Keratinocyte (primary cell): ENCODE measurements at places on chromosomes 1 and 21. TPM values are rescaled to one million over a fixed set of nuclear protein-coding genes. Genes with fewer than 3 reads are reported as not detected.
A peak's percentile ranks its signal among the peaks of the same experiment; 100 is the strongest.

DNA sequence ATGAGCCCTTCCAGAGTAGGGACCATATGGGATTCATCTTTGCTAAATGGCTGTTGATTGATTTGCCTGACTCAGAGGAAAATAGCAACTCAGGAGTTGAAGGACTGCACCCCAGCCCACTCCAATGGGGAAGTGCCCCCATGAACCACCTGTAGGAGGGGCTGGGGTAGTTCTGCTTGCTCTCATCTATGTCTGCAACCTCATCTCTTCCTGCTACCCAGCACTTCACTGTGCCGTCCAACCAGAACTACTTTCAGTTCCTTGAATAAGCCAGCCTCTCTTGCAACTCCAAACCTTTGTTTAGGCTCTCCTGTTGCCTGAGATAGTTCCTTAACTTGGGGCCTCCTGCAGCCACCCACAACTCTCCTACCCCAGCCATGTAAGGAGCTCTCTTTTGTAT, 26.6 kb downstream of the BEND5 start:
- no peak for DNase-seq

- DNase-seq: peak; percentile 73
Measured at GRCh38 chr1:30697571-30698376, 25.6 kb downstream of the MATN1 start.

DNA sequence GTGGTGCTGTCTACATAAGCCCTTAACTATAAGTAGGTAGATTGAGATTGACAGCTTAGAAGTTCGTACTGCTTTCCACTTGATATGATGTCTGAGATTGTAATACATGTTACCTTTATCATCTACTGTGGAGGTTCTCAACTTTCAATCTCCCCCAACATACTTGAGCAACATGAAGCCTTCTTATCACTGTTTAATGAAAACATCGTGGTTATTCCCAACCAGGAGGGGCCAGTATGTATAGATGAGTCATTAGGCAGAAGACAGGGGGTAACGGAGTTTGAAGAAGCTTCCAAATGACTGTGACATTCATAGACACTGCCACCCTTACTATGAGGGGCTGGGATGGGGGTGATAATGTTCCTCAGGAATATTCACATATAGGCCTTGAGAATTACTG, 36.0 kb downstream of the CENPF start:
- no peak for DNase-seq

DNA sequence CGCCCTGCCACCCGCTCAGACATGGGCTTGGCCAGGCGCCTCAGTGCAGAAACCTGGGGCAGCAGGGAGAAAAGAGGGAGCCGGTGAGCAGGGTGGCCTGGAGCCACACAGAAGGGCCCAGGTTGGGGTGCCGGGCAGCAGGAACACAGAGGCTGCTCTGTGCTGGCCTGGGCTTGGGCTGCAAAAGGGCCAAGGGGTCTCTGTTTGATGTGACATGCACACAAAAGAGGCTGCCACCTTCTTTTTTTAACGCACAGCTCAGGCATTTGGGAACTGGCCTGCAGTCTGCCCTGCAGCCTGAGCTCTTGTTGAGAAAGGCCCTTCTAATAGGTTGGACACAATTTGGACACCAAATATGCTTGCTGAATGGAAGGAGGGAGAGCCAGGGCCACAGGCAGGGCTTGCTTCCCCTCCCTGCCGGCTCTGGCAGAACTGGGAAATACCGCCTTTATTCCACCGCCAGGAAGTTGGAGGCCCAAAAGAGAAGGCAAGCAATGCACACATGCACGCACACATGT, 32.4 kb downstream of the KIF21B start:
- DNase-seq: no peak

DNA sequence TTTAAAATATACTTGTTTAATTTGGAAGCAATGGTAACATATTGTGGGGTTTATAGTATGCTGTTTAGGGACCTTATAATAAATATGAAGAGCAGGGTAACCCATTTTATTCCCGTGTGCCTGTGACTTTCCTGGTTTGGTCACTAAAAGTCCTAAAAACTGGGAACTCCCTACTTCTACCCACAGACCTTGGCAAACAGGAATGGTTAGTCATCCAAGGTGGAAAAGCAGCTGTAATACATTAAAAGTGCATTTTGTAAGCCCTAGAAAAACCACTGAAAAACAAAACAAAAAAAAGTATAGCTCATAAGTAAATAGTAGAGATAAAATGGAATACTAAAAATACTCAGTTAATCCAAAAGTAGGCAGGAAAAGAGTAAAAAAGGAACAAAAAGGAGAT, 538.9 kb downstream of the LMO4 start:
- no peak for DNase-seq

- DNase-seq: no peak
Measured at GRCh38 chr1:160652924-160653619, 6.2 kb upstream of the SLAMF1 start.

- DNase-seq: no peak
Measured at GRCh38 chr21:28066596-28067387, 925.9 kb downstream of the LTN1 start.

- peak; percentile 92 for DNase-seq
Measured at GRCh38 chr1:84634536-84635205, 55.6 kb downstream of the SSX2IP start.

DNA sequence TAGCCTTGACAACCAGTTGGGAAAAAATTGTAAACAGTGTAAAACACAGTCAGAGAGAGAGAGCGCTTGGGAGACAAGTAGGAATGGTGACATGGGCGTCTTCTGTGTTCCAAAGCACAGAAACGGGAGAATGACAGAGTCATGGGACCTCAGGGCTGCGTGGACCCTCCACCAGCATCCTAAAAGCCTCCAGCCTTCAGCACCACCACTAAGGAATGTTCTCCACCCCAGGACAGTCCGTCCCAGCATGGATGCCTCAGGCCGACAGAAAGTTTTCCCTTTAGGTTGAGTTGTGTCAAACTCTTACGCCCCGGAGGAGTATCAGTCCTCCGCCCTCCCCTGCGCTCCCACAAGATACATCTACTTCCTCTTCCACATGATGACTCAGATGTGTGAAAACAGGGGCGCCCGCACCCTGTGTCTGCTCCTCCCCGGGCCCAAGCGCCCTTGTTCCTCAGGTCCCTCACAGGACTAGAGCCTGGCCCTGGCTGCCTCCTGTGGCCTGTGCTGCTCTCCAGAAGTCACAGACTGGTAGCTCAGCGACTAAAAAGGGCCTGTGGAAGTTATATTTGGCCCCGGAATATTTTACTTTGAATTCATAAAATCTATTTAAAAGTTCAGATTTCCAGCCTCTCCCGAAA, 63.9 kb upstream of the EFHD2 start:
- DNase-seq: no peak

DNA sequence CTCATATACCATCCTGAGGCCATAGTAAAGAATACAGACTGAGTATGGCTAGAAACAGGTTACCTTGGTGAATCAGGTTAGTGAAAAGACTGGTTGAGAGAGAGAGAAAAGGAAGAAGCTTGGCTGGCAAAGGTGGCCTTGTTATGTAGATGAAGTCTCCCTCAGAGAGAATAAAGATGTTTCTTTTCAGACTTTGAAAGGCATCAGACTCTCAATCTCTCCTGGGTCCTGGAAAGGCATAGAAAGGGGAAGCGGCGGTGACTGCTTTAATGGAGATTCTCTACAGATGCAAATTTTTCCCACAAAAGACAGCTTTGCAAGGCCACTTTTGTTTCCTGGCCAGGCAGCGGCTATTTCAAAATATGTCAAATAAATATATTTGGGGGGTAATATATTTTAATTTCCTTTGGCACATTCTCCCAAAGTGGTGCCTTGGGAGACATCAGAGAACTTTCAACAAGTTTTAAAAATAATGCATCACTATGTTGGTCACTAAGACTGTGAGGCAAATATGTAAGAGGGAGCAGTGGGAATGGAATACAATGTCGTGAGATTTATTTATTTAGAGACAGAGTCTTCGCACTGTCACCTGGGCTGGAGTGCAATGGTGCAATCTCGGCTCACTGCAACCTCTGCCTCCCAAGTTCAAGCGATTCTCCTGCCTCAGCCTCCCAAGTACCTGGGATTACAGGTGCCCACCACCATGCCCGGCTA, 46.1 kb downstream of the NPHS2 start:
- DNase-seq: no peak

DNA sequence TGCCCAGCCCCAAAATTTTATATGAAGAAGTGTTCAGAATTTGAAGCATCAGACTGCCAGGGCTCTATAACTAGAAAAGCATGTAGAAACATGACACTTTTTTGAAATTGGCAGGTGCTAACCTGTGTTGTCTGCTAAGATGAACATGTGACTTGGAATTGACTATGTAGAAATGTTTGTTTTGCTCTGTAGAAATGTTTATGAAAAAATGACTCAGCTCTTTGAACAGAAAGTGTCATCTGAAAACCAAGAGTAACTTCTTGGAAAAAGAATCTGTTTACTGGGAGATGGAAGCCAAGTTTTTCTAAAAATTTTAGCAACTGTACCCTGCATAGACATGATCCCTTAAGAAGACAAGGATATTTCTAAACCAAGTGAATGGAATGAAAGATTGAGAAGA, 59.2 kb downstream of the LHX9 start:
- DNase-seq: peak; percentile 4

- no peak for DNase-seq
Measured at GRCh38 chr21:32468681-32469111, 56.2 kb downstream of the EVA1C start.

DNA sequence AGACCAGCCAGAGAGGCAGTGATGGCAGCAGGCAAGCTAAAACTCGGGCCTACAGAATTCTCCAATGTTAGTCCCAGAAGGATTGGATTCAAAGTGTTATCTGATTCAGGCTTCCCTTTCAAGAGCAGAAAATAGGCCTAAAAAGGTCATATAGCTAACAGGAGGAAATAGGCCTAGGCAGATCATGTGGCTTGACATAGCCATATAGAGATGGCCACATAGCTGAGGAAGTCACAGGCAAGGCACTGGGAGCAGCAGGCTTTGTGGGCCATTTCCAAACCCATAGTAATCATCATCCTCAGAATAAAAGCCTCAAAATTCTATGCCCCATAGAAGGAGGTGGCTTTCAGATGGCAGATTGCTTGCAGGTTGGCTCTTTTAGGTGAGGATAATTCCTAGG, 29.0 kb upstream of the LMO4 start:
- no peak for DNase-seq

GRCh38 chr1:81848880-81849682, 48.3 kb downstream of the ADGRL2 start:
- DNase-seq: no peak

DNA sequence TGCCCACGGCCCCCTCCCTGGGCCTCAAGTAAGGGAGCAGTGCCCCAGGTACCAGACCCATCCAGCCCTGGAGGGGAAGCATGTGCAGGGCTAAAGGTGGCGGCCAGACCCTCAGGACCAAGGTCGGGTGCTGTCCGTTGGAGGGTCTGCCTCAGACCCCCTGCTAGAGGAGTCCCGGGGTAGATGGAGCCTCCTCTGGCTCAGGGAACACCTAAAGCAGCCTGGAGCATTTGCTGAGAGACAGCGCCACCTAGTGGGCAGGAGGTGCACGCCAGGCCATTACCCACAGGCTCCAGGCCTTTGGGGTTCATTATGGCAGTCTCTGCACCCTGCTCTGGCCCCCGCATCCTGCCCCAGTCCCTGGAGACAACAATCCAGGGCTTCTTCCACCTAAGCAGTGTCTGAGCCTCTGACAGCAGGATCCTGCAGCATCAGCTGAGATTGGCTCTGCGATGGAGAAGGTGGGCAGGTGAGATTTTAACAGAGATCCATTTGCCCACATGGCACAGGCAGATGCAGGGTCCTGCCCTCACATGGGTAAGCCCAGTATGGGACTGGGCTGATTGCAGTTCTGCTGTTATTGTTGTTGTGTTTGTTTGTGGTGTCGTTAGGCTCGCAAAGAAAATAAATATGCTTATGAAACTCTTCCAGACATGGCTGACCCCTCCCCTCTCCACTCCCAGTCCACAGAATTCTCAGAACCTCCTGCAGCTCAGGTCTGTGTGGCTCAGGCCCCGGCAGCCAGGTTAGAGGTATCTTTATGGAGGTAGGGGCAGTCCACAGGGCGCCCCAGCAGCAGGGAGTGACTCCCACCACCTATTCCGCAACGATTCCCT, 42.4 kb downstream of the CTNNBIP1 start:
- DNase-seq: no peak

DNA sequence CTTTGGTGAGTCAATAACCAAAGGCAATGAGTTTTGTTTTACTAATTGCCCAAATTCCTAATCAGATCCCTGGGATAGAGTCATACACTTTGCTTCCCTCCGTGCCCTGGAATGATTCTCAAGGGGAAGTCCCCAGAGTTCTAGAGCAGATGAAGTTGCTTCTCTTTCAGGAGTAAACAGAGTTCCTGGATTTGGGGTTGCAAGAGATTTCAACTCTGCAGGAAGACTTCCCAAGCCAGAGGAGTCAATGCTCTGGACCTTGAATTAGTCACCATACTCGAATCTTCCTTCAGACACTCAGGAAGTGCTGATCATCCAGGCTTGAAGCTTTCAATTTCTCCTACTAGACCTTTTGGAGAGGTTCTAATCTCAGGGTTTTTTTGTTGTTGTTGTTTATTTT, 39.6 kb downstream of the FCER1A start:
- no peak for DNase-seq

DNA sequence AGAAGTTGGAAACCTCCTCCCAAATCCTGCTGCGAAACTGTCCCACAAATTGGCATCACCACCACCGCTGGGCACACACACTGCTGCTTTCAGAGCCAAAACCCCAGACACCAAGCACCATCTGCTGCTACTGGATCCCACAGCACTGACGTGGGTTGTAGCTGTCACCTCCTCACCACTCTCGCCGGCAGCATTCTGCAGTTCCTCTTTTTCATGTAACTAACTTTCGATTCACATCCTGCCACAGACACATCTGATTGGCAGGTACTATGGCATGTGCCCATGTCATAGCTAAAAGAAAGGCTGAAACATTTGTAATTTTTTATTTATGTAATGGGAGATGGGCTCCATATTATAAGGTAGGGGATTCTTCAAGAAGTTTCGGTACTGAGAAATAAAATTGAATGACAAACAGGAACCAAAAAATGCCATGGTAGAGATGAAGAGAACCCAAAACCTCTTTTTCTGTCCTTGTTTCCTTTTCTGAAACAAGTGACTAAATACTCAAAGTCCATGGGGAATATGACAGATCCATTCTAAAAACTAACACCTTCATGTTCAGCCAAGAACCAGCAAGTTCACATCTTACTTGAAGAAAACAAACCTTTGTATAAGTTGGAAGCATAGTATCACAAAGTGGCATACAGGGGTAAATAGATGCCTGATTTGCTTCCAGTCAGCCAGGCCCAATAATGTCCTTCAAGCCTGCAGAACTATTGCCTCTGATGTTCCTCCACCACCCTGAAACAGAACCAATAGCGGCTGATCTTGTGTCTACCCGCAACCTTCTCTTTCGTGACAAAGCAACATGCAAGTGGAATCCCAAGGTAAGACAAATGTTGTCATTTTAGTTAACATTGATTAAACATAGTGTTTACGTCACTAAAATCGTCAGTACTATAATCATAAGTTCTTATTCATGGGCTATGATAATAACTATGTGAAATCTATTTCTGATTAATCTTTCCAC, 26.6 kb upstream of the RGS13 start:
- DNase-seq: no peak

GRCh38 chr21:31898933-31899630, 26.3 kb downstream of the HUNK start:
- no peak for DNase-seq

- DNase-seq: no peak
Measured at GRCh38 chr21:26572702-26573381, at the start of gene CYYR1. CYYR1 (minus strand) TSS chr21:26573286; CDS start chr21:26572940, 346 bp downstream.

- DNase-seq: no peak
Measured at GRCh38 chr1:110259770-110260169, 49.7 kb downstream of the KCNC4 start.

GRCh38 chr1:201418461-201418860, 3.1 kb downstream of the TNNI1 start:
- no peak for DNase-seq

The DIO1 gene
- not detected in 3 replicates for polyA plus RNA-seq

The NDUFS5 gene
- polyA plus RNA-seq: 709 to 977 TPM (median 742 TPM) in 3 replicates

The ARHGAP30 gene
- 0.05 to 0.45 TPM (median 0.16 TPM) in 3 replicates for polyA plus RNA-seq

The CD1C gene
- polyA plus RNA-seq: not detected in 3 replicates

The GSTM5 gene
- polyA plus RNA-seq: not detected in 3 replicates

The HHIPL2 gene
- 0.05 to 0.16 TPM (median 0.05 TPM) in 3 replicates for polyA plus RNA-seq
